Aorta (tissue), 5 donors: ENCODE measurements at places on chromosomes 7 and 10.

GRCh38 chr10:114326795-114327194, 77.5 kb downstream of the AFAP1L2 start:
- no peak for DNase-seq

- DNase-seq = no peak
These were observed 20.7 kb downstream of the WAPL start for GRCh38 chr10:86500846-86501245.

DNA sequence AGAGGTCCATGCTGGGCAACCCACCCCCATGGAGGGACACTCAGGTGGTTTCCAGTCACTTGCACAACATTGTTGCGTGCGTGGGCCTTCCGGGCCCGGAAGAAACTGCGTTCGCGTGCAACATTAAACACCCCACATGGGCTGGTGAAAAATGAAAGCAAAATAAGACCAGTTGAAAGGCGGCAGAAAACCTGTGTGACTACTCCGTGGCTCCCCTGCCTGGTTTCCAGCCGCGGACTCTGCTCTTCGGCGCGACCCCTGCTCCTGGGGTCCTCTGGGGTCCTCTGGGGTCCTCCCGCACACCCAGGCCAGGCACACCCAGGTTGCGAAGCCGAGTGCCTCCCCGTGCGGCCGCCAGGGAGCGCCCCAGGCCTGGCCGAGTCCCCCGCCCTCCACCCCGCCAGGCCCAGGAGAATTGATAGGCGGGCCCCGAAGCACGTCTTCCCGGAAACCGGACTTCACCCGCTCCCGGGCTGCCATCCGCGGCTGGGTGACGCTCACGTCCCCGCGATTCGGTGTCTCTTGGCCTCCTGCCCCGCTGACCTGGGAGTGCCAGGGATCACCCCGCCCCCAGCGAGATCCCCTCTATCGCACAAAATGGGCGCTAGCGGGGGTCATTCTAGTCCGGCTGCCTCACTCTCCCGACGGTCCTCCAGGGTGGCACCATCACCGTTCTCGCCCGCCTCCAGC, 1.9 kb upstream of the SH2D4B start:
- peak; percentile 88 for DNase-seq

- no peak for DNase-seq
These were observed 625 bp downstream of the RP9 start for GRCh38 chr7:33108554-33109004.

DNA sequence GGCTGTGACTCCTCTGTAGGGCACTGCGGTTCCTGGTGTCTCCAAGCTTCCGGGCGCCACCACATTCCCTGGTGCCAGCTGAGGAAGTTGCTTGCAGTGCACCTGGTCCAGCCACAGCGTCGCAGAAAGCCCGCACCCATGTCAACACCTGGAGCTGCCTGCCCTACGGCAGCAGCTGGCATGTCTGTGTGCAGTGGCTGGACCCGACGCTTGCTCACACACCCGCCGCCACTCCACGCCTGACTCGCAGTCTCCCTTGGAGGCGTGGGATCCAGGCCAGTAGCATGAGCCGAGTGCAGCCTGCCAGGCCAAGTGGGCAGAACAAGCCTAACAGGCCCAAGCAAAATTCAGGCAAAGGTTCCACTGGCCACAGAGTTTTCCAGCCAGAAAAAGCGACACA, 118.1 kb upstream of the PHF14 start:
- DNase-seq = no peak

GRCh38 chr7:117781707-117782106, 91.5 kb downstream of the CTTNBP2 start:
- no peak for DNase-seq

- DNase-seq = no peak
These were observed 56.8 kb upstream of the LANCL2 start for GRCh38 chr7:55308186-55308929.

GRCh38 chr10:29646238-29646902, 11.6 kb upstream of the SVIL start:
- no peak for DNase-seq

- DNase-seq = no peak
These were observed 9.0 kb upstream of the HKDC1 start for GRCh38 chr10:69211104-69211503.

DNA sequence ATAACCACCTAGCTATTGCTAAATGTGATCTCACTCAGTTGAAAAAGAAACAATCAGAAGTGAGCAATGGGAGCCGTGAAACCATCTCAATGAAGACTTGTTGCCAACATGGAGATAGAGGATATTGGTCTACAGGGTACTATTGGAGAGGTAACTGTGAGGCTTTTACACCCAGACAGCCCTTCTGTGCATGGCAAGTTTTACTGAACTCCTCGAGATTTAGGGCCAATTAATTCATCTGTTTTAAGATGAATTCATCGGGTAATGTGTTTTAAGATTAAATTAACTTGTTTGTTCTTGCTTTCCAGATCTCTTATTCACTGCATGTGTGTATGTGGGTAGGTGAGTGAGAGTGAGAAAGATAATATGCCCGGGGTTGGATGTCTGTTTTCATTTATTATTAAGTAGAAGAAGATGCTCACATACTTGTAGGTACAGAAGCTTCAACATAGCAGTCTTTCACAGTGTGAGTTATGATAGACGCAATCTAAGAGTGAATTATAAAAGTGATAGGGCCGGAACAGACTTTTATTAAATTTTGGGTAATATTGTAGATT, 323.8 kb downstream of the EXOC4 start:
- DNase-seq = no peak

GRCh38 chr7:47508389-47509380, 73.2 kb downstream of the TNS3 start:
- DNase-seq = no peak

DNA sequence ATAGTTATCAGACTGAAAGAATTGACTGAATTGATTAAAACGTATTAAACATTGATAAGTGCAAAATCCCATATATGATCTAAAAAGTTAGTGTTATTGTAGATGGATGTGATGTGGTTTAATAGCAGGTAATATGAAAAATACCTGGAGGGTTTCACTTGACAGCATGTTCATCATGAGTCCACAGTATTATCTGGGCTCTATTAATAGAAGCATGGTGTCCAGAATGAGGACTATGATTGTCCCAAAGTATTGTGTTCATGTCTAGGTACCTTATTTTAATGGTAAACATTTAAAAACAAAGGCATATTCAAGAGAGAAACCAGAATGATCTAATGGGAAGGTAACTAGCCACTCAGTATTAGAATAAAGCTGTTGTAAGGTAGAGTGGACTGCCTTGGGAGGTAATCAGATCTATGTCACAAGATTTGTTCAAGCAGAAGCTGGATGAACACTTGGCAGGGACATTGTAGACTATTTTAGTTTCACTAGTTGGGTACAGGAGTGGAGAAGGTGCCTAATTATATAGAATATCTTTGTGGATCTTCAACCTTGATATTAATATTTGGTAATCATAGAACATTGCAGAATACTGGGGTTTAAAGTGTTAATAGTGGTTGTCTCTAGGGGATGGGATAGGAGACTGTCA, 43.5 kb downstream of the MCU start:
- DNase-seq = no peak

DNA sequence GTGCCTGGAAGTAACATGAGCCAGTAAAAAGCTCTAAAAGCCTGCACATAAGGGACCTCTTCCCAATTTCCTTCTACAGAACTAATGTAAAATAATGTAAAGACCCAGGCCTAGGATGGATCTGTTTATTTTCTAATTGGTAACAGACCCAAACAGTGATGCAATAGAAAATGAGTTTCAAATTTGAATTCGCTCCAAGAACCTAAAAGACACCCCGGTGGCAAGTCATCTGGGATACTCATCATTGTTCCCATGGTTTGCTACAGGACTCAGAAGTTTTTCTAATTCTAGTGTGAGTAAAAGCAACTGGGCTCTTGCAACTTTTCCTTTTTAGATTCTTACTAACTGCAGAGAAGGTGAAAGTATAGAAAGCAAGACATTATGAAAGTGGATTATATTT, 271.3 kb upstream of the CACNA2D1 start:
- DNase-seq = no peak

GRCh38 chr10:10903620-10904019, 114.1 kb upstream of the CELF2 start:
- DNase-seq = no peak

DNA sequence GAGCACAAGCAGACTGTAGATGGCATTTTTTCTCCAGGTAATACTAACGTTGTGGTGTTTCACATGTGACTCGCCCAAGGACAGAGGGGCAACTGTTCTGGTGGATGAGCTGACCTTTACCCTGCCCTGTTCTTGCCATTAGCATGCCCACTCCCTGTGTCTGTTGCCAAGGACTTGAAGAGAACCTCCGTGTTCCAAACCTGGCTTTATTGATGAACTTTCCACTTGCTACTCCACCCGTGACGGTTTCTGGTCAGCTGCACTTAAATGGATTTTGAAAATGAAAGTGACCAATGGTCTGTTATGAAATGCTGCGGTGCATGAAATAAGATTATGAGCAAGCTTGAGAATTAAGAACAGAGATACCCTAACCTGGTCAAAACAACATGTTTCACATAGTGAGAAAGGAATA, 30.4 kb downstream of the LRRC4 start:
- no peak for DNase-seq

DNA sequence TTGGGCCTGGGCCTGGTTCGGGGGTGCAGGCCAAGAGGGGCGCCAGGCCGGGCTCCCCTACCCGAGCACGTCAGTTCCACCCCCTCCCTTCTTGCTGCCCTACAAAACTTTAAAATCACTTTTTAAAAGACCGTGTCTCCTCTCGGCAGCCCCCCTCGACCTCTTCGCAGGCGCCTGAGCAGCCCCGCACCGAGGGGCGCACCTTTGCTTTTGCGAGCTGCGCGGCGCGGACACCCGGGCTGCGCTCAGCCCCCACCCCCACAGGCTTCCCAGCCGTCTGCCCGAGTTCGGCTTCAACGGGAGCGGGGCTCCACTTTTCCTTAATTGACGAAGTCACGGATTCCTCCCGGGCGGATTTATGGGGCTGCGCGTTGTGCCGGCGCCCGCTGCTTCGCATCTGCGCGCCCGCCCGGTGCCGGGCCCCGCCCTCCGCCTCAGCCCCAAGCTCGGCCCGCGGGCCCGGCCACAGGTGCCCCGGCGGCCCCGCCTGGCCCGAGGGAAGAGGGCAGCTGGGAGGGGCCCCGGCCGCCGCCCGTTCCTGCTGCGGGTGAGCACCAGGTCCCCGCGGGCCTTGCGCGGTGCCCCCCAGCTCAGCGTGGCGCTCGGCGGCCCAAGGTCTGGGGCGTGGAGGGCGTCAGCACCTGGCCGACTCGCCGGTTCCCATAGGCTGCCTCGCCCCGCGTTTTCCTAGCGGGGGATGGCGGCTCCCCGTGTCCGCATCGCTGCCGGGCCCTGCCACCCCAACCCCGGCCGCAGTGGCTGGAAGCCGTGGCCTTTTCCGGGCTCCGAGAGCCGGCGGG, 10.8 kb upstream of the MNX1 start:
- no peak for DNase-seq

DNA sequence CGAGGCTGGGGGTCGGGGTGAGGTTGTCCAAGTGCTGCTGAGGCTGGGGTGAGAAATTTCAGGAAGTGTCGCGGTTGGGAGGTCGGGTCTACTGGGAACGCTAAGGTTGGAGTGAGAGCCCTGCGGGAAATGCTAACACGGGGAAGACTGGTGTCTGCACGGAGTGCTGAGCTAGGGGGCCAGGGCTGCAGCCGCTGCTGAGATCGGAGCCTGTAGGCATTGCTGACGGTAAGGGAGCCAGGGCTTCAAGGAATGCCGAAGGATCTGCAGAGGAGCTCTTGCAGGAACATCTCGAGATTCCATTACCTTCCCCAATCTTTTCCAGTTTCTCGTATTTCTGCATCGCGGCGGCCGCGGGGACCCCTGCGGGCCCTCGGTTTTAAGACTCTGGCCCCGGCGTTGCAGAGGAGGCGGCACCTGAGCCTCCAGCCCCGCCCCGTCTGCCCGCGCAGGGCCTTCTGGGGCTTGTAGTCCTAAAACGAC, at the start of gene CDK5:
Gene CDK5, minus strand, starts transcription at position 392 of the 483 bp plus-strand sequence. Its CDS starts 49 bp downstream, at position 343.
- no peak for DNase-seq

DNA sequence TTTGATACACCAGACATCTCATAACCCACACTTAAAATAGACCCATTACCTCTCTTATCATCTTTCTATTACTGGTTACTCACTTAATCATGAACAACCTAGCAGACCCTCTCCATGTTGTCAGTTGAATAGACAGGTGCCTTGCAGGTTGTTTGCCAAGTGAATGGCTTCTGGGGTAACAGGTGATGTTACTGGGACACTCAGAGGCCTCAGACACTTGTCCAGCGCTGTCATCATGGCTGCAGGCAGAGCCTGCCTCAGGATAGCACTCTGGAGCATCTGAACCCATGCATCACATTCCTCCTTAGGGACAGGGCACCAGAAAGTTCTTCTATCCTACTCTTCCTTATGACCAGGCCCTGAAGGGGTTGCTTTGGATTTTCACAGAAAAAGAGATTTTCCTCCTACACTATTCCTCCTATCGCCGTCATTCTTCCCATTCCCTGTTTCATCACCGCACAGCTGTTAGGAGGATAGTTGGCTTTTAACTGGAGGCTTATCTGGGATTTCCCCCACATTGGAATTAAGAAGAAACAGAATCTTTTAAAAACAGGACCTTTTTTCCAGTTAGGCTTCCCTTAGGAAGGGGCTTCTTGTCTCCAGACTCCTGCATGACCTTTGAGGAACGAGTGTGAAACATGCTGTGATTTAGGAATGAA, 182.1 kb downstream of the VTI1A start:
- DNase-seq = no peak

GRCh38 chr10:124450783-124451057, 885 bp upstream of the NKX1-2 start:
- no peak for DNase-seq

DNA sequence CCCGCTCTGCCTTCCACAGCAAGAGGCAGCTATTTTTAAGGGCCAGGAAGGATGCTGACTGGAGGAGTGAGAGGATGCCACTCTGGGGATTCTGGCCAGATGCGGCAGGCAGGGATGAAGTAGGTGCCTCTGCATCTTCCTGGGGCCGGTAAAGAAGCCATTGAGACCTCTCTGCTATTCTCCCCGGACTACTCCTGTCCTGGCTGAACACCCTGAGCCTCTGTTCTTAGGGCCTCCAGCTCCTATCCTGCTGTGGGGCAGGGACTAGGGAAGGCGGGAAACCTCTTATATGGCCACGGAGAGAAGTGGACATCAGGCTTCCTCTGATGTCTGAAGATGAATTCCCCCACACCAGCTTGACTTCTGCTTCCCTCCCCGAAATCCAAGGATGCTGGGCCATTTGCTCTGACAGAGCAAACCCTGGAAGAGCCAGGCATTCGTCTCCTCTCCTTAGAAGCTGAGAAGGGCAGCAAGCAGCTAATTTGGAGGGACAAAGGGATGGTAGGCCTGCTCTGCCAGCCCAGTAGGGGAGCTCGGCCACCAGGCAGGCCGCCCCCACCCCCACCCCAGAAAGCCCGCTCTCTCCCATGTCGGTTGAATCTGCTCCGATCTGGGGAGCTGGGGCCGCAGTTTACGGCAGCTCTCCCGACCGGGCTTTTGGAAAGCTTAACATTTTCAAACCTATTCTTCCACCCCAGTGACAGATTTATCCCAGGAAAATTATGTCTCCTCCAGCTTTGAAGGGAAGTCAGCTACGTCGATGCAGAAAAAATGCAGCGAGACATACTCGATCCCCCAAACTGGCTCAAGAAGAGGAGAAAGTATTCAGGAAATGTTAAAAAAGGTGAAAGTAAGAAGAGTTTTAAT, 2.8 kb downstream of the FGF8 start:
- DNase-seq = no peak
